ENCODE measurements at places on chromosomes 7 and 10. TPM values are rescaled to one million over a fixed set of nuclear protein-coding genes. Genes with fewer than 3 reads are reported as not detected.

Gene TET1
- polyA plus RNA-seq = 0.45 TPM

DNA sequence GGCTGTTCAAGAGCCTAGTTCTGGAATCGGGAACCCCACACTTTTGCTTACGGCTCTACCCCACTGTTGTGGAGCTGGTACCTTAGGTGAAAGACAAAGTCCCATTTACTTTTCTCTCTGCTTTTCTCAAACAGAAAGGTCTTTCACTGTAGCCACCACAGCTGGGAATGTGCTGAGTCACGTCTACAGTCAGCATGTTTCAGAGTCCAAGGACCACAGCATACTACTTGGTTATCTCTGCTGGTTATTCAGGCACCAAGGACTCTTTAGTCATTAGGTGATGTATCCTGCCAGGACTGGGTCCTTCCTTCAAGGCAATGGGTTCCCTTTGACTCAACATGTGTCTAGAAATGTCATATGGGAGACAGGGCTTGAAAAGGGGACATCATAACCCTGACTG, 266.8 kb upstream of the STEAP1 start:
- peak; percentile 12 for DNase-seq

Gene SMIM30
- polyA plus RNA-seq = 47.1 TPM

DNA sequence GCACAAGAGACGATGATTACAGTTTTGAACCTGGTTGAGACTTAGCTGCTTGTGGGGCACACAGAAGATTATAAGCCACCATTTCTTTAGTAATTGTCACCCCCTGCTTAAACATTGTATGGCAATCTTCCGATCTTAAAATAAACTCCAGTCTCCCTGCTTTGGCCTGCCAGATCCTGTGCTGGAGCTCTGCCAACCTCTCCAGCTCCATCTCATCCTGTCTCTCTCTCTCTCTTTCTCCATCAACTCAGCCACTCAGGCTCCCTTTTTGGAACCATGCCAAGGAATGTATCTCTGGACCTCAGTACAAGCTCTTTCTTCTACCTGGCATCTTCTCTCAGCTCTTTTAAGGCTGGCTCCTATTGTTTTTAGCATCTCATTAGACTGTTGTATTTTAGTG, 1053.2 kb downstream of the REEP3 start:
- DNase-seq = no peak

DNA sequence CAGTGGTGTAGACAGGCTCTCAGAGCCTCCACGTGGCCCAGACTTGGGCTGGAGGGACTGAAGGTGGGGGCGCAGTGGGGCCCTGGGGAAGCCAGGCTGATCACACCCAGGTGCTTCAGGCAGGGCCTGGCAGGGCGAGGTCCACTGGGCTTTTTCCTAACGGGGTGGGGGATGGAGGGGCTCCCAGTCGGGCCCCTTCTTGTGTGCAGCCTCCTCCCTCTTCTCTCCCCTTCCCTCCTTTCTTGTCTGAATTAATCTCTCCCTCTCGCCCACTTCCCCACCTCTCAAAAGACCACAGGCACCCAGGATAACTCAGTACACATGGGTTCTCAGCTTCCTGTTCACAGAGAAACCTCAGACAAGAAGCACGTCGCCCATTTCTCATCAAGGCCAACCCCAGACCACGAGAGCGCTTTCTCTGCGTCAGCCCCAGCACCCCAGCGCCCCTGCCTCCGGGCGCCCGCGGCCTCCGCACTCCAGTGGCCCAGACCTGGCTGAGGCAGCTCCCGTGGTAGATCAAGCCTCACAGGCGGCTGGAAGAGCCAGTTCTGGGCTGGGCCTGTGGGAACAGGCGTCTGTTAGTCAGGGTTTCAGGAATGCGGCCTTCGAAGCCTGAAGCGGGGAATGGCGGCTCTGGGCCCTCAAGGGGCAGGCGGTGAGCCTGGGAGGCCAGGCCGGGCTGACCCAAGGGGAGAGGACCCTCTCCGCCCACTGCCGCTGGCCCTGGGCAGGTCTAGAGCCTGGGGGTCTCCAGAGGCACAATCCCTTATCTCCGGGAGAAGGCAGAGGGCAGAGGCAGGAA, 50.6 kb downstream of the PWWP2B start:
- DNase-seq = peak; percentile 50

Gene TFEC
- polyA plus RNA-seq = 0.01 TPM

Gene PLXDC2
- 0.07 TPM for polyA plus RNA-seq

Gene PCLO
- polyA plus RNA-seq = 0.70 TPM

GRCh38 chr10:33336582-33337325, 2.3 kb upstream of the NRP1 start:
- peak; percentile 67 for DNase-seq

DNA sequence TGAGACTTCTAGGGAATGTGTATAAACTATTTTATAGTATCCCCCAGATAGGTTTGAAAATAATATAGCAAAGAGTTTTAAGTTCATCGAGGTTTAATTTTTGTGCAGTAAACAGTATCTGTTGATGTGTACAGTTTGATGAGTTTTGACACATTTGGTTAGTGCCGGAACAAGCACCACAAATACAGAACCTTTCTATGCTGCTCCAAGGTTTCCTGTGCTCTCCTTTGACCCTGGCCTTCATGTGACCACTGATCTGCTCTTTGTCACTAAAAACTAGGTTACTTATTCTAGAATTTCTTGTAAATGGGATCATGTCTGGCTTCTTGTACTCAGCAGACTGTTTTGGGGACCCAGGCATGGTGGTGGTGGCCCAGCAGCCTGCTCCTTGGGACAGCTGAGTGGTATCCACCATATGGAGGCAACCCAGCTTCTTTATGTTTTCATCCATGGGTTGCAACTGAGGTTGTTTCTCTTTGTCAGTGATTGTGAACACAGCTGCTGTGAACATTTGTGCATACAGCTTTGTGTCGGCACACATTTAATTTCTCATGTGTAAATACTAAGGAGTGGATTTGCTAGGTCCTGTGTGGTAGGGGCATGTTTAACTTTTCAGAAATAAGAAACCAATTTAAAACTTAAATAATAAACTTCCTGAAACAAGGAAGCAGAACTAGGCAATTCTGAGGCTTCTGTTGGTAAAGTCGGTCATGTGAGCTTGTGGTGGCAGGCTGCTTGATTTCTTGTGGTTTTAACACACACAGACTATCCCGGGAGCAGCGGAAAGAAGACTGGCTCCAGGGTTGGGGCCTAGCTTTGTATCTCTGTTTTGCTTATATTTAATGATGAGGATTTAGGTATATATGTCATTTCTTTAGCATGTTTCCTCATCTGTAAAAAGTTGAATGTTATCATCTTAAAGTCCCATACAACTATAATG, 219.4 kb downstream of the ABCA13 start:
- DNase-seq = no peak

DNA sequence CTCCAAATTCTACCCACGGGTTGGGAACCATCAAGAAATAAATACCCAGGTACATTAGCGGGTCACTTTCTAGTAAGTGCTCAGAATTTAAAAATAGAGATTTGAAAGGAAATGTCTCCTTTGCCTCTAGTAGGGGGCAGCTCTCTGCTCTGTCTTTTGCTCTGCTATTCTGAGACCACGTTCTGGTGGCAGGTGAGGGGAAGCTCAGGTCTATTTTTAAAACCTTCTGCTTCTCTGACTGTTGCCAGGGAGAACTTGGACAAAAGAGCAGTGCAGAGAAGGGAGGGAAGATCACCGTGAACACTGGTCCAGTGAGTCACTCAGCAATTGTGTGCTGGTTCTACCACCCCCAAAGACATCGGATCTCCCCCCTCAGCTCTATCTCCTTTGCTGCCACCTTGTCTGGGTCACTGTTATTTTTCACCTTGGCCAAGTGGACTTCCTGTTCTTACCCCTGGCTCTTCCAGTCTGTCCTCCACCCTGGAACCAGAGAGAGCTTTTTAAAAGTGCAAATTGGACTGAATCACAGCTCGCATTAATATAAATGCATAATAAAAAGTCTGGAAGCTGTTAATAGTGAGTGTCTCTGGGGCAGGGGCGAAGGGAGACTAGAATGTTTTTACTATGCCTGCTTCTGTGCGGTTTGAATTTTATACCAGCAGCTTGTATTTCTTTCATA, 72.4 kb upstream of the LOXL4 start:
- no peak for DNase-seq

Data from A549 (cell line).